T-helper 2 cell (primary cell): ENCODE measurements at places on chromosomes 12 and 14.

- no peak for DNase-seq
These were observed 4.1 kb downstream of the SIX6 start for GRCh38 chr14:60512973-60513571.

DNA sequence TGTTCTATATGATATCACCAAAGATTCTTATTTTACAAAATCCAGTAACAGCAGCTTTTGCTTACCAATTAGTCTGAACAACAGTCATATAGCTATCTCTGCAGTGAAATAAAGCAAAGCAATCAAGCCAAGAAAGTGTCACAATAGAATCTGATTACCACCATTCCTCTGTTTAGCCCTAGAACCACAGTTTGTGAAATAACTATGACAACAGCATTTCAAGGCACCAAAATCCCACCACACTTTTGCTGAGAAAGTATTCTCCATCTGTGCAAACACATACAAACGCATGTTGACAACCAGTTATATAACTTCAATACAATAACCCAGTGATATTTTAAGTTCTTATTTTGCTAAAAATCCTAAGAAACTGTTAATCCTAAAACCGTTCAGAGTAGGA, 7.4 kb downstream of the PPP1R13B start:
- no peak for DNase-seq

- no peak for DNase-seq
These were observed 30.1 kb upstream of the RPH3A start for GRCh38 chr12:112761366-112761986.

GRCh38 chr14:23557521-23557920, 1.4 kb downstream of the THTPA start:
- DNase-seq, result no peak

DNA sequence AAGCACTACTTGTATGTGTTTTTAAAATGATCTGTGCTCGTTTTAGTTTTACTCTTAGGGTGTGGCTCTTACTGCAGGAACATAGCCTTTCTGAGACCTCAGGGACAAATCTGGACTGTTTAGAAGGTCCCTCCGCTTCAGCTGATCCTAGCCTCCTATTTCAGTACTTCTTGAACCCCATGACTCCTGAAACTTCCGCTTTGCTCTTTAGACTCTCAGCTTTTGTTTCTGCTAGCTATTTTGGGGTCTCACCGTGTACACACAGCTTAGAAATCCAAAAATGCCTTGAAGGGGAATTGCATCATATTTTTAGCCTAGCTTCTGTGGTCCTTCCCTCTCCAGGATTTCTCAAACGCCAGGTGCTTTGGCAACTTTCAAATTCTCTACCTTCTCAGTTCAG, 8.3 kb downstream of the OR11G2 start:
- no peak for DNase-seq

GRCh38 chr12:554001-554285, 94.2 kb downstream of the B4GALNT3 start:
- no peak for DNase-seq

DNA sequence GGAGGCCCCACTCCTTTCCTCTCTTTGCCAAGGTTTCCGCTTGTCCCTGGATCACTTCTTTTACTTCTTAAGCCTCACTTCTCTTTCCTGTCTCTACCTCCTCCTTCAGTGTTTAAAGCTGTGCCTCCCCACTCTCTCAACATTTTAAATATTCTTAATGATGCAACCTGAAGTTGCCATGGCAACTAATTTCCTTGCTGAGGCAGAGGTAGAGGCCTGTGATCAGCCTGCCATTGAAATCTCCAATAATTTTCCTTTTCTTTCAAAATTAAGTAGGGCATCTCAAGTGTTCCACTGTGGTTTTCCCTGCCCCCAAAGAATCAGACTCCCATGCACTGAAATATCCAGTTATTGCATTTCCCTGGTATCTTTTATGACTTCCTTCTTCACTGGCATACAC, 108.6 kb upstream of the VRK1 start:
- no peak for DNase-seq
